ENCODE measurements at places on chromosomes 2 and 18. TPM values are rescaled to one million over a fixed set of nuclear protein-coding genes. Genes with fewer than 3 reads are reported as not detected.

GRCh38 chr2:21774691-21775368 lies 651.1 kb downstream of the TDRD15 start:
- DNase-seq: no peak

DNA sequence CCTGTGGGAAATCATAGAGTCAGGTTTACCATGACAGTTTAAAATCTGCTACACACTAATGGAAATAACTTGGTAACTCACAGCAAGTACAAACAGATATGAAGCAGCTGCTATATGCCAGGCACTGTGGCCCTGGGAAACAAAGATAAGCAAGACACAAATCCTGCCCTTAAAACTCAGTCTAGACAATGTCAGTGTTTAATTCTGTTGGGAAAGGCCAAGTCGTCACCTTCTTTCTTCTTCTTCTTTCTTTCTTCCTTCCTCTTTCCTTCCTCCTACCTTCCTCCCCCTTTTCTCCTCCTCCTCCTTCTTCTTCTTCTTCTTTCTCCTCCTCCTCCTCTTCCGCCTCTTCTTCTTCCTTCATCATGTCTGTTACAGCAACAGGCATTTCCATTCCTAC lies 26.8 kb downstream of the PLEK start:
- no peak for DNase-seq

- no peak for DNase-seq
These were observed 36.9 kb upstream of the MEX3C start for GRCh38 chr18:51234117-51235008.

DNA sequence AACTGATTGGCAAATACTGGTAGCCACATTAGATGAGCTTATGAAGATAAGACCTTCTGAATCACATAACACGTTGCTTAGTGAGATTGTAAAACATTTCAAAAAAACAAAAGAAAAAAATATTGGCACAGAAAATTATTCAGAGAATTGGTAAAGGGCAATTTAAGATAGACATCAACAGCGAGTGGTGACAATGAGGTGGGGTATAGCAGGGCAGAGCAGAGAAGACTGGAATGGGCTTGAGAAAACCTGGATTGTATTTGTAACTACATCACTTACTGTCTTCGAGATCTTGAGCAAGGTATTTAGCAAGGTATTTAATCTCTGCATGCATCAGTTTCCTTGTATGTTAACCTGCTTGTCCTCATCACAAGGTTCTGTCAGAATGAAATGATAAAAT lies 313.0 kb upstream of the MEIS1 start:
- no peak for DNase-seq

DNA sequence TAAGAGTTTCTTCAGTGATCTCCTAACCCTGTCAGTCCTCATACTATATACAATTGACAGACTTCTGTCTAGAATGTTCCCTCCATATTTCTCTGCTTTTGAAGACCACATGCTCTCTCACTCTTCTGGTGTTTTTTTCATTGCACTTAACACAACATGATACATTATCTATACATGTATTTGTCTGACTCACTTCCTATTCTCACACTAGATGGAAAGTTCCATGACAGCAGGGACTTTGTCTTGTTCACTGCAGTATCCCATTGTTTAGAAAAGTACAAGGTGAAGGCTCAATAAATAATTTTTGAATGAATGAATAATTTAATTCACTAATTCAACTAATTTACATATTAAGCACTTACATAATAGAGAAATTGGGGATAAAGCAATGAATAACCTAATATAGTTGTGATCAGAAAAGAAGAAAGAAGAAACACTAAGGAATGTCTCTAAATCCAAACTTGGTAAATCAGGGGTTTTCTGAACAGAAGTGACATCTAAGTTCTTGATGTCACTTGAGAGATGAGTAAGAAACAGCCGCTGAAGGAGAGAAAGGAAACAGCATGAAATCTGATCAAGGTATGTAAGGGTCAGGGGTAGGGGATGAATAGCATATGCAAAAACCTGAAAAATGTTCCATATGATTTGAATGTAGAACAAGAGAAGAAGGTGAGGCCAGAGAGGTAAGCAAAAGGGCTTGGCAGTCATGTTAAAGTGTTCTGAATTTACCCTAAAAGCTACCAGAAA lies 42.4 kb downstream of the MBD2 start:
- DNase-seq: peak; percentile 50

- DNase-seq: no peak
These were observed 18.0 kb upstream of the ESPNL start for GRCh38 chr2:238082151-238082550.

GRCh38 chr2:96913398-96914202 lies 43.7 kb upstream of the SEMA4C start:
- DNase-seq: no peak

DNA sequence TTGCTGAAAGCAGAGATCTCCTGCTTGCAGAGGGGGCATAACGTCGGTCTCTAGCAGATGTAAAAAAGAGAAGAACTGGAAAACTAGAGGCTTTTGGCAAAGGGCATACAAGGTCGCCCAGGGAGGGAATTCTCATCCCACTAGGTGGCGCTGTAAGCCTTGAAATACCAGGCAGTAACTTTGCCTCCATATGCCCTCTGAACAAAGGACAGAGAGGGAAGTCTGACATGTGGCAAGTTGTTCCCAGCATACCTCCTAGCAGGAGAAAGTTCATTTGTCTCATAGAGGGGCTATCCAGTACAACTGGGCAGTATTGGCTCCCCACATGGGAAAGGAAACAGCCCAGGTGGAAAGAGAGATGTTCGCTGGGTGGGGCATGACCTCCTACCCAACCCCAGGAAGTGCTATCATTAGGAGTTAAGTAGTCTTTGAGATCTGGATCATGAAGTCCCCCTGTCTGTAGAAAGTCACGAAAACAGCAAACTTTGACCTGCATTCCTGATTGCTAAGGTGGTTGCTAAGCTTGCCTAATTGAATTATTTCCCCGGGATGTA lies 39.9 kb downstream of the STK17B start:
- DNase-seq: no peak

- DNase-seq: peak; percentile 12
These were observed 3.3 kb upstream of the ORC2 start for GRCh38 chr2:200966770-200967169.

- DNase-seq: no peak
These were observed 7.0 kb upstream of the TNS1 start for GRCh38 chr2:218009765-218010139.

- DNase-seq: no peak
These were observed 11.8 kb downstream of the CHRNA1 start for GRCh38 chr2:174752403-174753037.

DNA sequence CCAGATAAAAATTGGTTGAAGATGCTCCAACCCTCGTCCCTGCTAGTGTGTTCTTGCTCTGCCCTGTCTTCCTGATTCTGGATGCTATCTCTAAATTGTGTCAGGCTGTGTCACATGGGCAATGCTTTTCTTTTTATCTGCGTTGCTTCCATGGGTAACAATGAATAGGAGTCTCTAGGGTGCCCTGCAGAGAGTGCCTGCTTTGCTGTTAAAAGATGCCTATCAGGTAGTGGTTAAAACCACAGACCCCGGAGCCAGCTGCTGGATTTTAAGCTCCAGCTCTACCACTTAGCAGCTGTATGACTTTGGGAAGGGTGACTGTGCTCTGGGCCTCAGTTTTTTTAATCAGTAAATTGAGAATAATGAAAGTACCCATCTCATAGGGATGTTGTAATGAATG lies 340.3 kb downstream of the PLCL1 start:
- DNase-seq: no peak

DNA sequence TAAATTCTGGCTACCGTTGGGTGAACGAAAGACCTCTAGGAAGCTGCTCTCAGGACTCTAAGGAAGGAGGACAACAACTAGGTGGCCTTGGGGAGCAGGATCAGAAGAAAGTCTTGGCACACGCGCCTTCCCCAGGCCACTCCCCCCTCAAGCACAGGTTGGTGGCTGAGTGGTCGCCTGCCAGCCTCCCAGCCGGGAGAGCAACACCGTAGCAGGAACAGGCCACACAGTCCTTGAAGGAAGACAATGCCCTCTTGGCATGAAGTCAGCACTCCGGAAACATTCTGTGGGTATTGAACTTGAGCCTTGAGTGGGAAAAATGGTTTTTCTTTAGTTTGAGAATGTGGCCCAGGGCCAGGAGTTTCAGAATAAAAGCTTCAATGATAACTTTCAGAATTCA lies 87.4 kb upstream of the AGAP1 start:
- no peak for DNase-seq

DNA sequence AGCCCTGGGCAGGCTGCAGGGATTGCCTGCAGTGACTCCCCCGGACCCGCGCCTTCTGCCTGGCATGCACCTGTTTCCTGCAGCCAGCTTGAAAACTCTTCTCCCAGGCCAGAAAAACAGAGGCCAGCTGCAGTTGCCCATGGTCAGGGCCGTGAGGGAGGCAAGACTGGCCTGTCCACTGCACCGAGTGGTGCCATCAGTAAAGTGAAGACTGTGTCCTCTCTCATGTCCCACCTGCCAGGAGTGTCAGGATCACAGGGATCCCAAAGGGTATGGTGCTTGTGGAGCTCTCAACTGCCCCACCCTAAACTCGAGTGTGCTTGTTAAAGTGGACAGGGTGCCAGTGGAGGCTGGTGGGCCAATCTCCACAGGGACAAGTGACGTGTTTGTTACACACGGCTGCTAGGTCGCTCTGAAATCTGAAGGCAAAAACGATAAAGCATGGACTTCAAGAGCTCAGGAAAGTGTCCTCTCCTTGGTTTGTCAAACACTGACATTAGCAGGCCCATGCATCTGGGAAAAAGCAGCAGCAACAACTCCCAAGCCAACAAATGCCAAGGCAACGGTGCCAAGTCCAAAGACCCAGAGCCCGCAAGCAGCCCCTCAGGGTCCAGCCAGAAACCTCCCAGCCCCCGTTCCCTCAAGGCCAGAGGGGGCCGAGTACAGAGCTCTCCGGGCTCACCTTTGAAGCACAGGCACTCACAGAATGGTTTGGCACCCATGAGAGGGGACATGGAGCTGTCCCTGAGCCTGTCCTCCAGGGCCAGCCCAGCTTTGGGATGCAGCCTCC lies 213.2 kb downstream of the HDAC4 start:
- DNase-seq: no peak

DNA sequence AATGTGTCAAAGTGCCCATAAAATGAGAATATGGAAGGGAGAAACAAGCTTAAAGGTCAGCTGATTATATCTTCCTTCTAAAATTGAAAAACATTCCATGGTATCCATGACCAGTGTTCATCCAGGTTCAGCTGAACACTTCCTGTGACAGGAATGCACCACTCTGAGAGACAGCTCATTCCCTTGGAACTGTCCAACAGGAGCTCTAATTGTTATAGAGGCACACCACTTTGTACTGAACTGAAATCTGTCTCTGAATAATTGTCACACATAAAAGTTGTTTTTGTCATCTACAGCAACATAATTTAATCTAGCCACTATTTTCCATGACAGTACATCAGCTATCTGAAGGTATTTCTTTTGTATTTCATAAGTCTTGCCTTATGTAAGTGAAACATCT lies 195.9 kb upstream of the ZNF804A start:
- DNase-seq: no peak

- DNase-seq: no peak
These were observed 205 bp downstream of the TET3 start for GRCh38 chr2:73984922-73985307.

- DNase-seq: no peak
These were observed 16.7 kb upstream of the LAPTM4A start for GRCh38 chr2:20067992-20068584.

- DNase-seq: no peak
These were observed 153.6 kb upstream of the ZNF804A start for GRCh38 chr2:184444623-184445223.

Gene VAMP8
- 14.1 TPM for total RNA-seq

Gene UGT1A6
- not detected for total RNA-seq

Gene CTAGE1
- not detected for total RNA-seq

Gene PTPRN
- total RNA-seq: 0.47 TPM

Gene IFIH1
- total RNA-seq: 42.4 TPM

Gene TMEM198
- 0.29 TPM for total RNA-seq

Gene UGT1A8
- not detected for total RNA-seq
